ENCODE measurements at places on chromosomes 13 and 19.
A peak's percentile ranks its signal among the peaks of the same experiment; 100 is the strongest.

DNA sequence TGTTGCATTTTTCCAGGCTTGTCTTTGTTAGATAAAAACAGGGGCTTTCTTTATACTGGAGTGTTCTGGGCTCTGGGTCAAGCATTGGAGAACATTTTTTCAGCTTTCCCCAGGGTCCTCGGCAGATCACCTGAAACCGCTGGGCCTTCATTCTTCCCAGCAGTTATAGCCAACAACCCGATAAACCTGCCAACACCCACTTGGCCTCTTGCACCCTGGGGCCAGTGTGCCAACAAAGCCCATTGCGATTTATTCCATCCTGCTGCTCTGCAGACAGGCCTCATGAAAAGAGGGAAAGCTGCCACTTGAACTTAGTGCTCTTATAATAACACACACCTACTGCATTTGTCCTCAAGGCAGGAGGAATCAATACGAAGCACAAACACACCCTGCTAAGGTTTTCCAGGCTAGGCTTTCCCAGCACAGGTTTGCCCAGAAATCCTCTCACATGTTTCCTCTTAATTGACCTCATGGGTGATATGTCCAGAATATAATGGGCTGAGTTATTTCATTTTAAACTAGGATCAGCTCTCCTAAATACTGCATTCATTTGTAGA, 669.3 kb downstream of the LIG4 start:
- no peak for DNase-seq

GRCh38 chr13:37485756-37486155, 112.8 kb downstream of the POSTN start:
- no peak for DNase-seq

DNA sequence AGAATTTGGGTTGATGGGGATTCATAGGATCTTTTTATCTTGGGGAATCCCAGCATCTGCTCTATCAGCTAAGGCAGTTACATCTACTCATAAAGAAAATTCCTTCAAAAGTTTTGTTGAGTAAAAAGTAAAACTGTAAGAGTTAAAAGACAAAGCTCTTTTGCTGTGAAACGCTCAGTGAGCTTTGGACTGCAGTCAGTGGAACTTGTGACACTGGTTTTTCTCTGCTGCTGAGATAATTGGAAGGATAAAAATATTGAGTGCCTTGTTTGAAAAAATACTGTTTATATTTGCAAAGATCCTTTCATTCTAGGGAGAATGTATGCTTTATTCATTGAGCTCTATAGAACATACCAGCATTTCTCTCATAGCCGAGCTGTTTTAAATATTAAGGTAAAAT, 5.3 kb downstream of the NAXD start:
- no peak for DNase-seq

GRCh38 chr13:98856983-98857382, 104.5 kb upstream of the SLC15A1 start:
- DNase-seq = no peak

DNA sequence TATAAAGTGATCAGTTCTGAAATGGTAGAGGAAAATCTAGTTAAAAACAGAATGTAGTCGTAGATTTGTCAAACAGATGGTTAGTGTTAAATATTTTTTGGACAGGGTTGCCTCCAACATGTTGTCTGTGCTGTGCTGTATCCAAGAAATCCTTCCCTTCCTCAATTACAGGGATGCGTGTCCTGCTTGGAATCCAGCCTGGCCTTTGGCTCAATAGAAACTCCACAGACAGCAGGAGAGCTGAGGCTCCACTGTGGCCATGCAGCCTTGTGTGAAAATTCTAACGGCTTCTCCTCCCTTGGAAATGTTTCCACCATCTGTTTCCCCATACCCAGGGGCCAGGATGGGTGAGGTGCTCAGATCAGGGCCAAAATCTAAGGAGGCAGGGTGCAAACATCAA, 67.7 kb upstream of the USP29 start:
- DNase-seq = no peak

DNA sequence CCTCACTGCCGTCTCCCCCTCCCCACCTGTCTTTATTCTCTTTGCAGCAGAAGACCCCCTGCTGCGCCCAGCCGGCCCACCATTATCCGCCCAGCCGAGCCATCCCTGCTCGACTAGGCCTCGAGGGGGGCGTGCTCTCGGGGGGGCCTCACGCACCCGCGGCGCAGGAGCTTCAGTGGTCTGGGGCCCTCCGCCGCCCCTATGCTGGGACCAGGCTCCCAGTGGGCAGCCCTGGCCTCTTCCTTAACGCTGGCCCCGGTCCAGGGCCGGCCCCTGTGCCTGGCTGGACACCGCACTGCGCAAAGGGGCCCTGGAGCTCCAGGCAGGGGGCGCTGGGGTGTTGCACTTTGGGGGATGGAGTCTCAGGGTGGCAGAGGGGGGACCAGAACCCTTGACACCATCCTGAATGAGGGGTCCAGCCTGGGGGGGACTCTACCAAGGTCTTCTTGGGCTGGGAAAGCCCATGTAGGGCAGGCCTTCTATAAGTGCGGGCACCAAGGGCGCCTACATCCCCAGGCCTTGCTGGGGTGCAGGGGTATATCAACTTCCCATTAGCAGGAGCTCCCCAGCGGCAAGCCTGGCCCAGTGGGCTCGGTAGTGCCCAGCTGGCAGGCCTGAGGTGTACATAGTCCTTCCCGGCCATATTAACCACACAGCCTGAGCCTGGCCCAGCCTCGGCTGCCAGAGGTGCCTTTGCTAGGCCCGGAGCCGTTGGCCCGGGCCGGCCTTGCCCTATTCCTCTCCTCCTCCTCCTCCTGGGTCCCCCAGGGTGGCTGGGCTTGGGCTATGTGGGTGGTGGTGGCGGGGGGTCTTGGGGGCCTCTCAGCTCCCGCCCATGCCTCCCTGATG, 4.9 kb downstream of the TMED1 start:
- DNase-seq = no peak

DNA sequence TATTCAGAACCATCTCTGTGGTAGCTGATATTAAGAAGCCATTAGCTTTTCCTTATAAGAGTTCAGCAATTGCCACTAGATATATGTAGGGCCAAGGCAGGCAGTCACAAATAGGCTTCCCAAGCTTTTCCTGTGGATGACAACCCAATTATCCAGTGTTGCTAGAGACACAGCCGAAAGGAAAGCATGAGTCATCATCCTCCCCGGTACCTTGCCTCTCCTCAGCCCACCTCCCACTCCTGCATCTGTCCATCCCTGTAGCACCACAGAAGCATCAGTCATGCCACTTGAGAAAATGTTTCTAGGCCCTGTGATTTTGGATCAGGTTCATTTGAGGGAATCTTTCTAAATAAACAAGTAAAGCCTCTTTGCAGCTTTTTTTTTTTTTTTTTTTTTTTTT, 204.3 kb downstream of the DNAJC15 start:
- no peak for DNase-seq

DNA sequence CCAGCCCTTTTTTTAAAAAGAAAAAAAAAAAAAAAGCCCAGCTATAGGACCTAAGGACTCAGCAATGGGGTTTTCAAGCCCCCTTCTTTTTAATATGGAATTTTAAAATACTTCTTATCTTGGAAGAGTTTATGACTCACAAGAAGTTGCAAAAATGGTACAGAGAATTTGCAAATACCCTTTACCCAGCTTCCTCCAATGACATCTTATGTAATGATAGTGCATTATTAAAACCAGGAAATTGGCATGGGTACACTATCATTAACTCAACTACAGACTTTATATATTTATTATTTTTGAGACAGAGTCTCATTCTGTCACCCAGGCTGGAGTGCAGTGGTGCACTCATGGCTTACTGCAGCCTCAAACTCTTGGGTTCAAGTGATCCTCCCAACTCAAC, 16.1 kb downstream of the TMEM38A start:
- DNase-seq = no peak

DNA sequence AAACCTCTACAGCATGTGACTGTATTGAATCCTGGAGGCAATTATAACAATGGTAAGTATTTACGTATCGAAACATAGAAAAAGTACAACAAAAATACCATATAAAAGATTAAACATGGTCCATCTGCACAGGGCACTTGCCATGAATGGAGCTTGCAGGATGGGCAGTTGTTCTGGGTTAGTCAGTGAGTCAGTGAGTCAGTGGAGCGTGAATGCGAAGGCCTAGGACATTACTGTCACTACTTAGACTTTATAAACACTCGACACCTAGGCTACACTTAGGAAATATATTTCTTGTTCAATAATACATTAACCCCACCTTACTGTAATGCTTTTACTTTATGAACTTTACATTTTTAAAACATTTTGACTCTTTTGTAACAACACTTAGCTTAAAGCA, 35.6 kb upstream of the TMTC4 start:
- DNase-seq = no peak

DNA sequence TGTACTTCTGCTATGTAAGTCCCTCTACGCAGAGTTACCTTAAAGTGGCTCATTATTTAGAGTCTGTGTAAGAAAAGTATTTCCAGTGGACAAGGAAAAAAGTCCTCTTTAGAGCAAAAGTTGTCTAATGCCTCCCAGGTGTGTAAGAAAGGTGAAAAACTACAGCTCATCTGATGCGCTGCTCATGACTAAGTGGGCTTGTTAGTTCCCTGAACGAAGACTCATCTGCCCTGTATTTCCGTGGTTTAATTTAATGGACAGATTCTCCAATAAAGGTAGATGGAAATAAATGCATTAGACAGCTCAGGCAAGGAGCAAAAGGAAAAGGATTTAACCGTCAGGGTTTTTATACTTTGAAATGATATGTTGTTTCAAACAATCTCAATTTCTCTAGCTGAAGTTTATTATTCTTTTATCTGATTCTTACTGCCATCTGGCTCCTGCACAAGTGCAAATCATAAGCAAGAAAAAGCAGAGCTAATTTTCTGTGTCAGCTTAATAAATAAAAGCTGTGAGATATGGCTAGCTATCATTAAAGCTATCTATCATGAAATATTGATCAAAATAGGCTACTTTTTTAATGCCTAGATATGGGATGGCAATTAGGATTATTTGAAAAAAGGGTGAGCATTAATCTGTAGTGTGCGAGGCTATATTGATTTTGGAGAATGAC, 73.7 kb upstream of the PCDH9 start:
- DNase-seq = no peak

- no peak for DNase-seq
Observed at GRCh38 chr19:7521551-7522071, 813 bp upstream of the MCOLN1 start.

DNA sequence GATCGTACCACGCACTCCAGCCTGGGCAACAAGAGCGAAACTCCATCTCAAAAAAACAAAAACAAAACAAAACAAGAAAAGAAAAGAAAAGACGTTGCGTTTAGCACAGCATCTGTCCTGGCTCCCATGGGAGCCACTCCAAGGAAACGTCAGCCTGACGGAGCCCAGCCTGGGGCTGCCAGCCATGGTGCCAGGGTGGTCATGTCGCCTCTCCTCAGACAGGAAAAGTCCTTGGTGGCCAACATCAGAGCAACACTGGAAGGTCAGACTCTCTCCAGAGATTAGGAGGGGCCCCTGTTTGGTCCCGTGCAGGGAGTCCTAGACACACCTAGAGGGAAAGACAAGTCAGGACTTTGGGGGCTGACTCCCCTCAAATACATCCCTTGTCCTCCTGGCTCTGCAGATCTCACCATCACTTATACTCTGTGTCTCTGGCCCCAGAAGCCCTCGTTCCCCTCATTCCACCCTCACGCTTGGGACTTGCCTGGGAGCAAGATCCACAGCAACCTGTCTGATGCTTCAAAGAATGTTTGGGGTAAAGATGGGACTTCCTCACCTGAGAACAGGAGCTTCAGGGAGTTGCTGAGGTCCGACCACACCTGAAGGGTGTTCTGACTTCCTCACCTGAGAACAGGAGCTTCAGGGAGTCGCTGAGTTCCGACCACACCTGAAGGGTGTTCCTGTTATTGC, 9.3 kb downstream of the LILRA4 start:
- no peak for DNase-seq

GRCh38 chr19:11096210-11096841, 7.1 kb downstream of the LDLR start:
- no peak for DNase-seq

GRCh38 chr13:97234742-97235141, 12.6 kb downstream of the MBNL2 start:
- no peak for DNase-seq

DNA sequence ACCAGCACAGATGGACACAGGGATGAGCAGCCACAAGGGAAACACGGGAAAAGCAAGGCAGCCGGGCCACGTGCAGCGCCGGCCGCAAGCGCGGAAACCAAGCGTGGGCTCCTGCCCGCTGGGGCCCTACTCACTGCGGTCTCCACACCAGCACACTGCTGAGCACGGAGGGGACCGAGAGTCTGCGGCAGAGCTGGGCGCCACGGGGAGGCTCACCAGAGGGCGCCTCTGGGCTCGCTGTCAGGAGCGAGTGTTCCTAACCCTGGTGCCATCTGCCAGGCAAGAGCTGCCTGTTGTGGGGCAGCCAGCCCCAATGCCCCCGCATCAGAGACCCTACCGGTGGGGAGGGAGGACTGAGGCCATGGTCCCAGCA, 26.5 kb downstream of the MPND start:
- peak; percentile 74 for DNase-seq

- DNase-seq = no peak
Observed at GRCh38 chr19:5966215-5966614, 11.7 kb downstream of the RANBP3 start.

DNA sequence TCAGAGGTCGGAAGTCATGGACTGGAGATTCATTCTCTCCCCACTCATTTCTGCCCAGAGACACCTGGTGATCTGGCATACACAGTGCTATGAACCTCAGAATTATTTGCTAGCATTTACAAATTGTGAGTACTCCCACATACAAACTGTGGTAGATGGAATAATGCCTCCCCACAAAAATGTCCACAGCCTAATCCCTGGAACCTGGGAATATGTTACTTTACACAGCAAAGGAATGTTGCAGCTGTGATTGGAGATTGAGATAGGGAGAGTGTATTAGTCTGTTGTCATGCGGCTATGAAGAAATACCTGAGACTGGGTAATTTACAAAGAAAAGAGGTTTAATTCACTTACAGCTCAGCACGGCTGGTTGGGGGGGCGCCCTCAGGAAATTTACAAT, 3.1 kb upstream of the UQCRFS1 start:
- DNase-seq = no peak

DNA sequence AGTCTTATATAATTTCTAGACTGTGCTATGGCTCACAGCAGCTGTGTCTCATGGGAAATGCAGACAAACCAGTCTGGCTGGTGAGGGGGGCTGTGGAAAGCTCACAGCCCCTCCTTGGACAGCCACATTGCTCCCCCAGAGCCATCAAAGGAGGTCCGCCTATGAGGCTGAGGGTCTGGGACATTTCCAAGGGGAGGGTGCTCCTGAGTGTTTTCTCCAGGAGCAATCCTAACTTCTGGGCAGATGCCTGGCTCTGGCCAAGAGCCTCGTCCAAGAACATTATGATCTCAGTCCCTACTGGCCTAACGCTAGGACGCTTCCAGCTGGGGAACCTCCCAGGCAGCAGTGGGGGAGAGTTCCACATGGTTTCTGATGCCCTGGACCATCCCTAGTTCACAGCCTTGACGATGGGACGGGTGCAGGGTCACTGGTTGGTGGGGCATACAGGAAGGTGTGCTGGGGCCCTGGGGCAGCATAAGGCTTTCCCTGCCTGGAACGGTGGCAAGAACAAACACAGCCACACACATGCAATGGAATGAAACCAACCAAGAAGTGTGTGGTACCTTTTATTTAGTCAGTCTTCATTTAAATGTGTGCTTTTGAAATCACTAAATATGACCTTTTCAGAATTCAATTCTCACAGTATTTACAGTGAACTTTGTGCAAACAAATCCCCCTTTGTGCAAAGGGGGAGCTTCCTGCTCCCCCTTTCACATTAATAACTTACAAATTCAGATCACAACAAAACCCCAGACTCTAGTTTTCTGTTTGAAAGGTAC, 60.6 kb downstream of the CDADC1 start:
- no peak for DNase-seq
